ENCODE measurements at places on chromosomes 2 and 18. TPM values are rescaled to one million over a fixed set of nuclear protein-coding genes. Genes with fewer than 3 reads are reported as not detected.

ALKAL2 gene
- 1.3 TPM for total RNA-seq

NAT8 gene
- not detected for total RNA-seq

IL36A gene
- not detected for total RNA-seq

MDH1 gene
- total RNA-seq, result 177 TPM

GRCh38 chr2:197072533-197072932, 146.0 kb upstream of the PGAP1 start:
- no peak for DNase-seq
- peaks cover 3% of the 10 kb centered on the region for H3K4me1 ChIP-seq
- no peak overlapping the region for H3K4me3 ChIP-seq
- H3K27me3 ChIP-seq, result no peaks in the 10 kb centered on the region

DNA sequence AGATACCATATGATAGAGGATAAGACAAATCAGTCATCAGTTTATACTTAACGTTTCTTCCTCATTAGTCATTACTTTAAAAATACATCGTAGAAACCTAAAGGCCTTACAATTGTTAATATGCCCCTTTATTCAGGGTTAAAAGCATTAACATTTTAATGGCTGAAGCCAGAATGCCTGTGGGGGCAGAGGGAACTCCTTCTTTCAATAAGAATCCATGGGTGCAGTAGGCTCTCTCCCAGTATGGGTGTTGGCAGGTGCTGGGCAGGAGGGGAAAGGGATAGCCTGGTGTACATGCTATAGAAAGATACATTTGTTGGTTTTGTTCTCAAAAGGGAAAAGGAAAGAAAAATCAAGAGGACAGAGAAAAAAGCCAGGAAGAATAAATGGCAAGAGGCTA, 1035.7 kb upstream of the POU3F3 start:
- no peak overlapping the region for H3K27ac ChIP-seq
- no peak overlapping the region for H3K4me3 ChIP-seq
- H3K36me3 ChIP-seq, result no peaks in the 10 kb centered on the region
- no peak for DNase-seq
- no peaks in the 10 kb centered on the region for H3K27me3 ChIP-seq

- H3K4me1 ChIP-seq, result peaks cover 5% of the 10 kb centered on the region
- DNase-seq, result no peak
- H3K36me3 ChIP-seq, result no peaks in the 10 kb centered on the region
- no peak overlapping the region for H3K4me3 ChIP-seq
- H3K27me3 ChIP-seq, result no peaks in the 10 kb centered on the region
Observed at GRCh38 chr18:75474332-75474731, 46.8 kb upstream of the SMIM21 start.

GRCh38 chr2:180934911-180935310, 45.5 kb upstream of the UBE2E3 start:
- H3K4me3 ChIP-seq, result no peak overlapping the region
- H3K27me3 ChIP-seq, result no peaks in the 10 kb centered on the region
- no peaks in the 10 kb centered on the region for H3K36me3 ChIP-seq
- no peak for DNase-seq
- H3K4me1 ChIP-seq, result no peaks in the 10 kb centered on the region

GRCh38 chr2:112941753-112942653, 31.0 kb downstream of the IL37 start:
- no peaks in the 10 kb centered on the region for H3K27me3 ChIP-seq
- H3K27ac ChIP-seq, result no peak overlapping the region
- peaks cover 6% of the 10 kb centered on the region for H3K4me1 ChIP-seq
- H3K4me3 ChIP-seq, result no peak overlapping the region

DNA sequence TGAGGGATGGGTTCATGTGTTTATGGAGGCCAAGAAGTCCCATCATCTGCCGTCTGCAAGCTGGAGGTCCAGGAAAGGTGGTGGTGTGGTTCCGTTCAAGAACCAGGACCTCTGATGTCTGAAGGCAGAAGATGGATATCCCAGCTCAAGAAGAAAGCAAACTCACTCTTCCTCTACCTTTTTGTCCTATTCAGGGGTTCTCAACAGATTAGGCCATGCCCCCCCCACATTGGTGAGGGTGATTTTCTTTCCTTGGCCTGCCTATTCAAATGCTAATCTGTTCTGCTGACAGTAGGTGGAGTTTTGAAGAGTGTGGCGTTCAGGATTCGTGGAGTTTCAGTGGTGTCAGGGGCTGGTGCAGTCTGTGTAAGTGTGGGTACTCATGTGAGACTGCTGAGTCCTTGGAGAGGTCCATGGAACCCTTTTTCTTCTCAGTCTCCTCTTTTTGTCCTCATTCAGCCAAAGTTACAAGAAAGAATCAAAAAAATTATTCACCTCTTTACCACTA, 5.9 kb downstream of the MSL3B start:
- no peak for DNase-seq
- no peaks in the 10 kb centered on the region for H3K27me3 ChIP-seq
- peaks cover 6% of the 10 kb centered on the region for H3K36me3 ChIP-seq
- no peak overlapping the region for H3K27ac ChIP-seq
- H3K4me3 ChIP-seq, result no peak overlapping the region

- H3K36me3 ChIP-seq, result no peaks in the 10 kb centered on the region
- DNase-seq, result no peak
- H3K4me3 ChIP-seq, result no peak overlapping the region
- H3K27ac ChIP-seq, result no peak overlapping the region
Observed at GRCh38 chr2:102025583-102026267, 34.0 kb downstream of the IL1R2 start.

DNA sequence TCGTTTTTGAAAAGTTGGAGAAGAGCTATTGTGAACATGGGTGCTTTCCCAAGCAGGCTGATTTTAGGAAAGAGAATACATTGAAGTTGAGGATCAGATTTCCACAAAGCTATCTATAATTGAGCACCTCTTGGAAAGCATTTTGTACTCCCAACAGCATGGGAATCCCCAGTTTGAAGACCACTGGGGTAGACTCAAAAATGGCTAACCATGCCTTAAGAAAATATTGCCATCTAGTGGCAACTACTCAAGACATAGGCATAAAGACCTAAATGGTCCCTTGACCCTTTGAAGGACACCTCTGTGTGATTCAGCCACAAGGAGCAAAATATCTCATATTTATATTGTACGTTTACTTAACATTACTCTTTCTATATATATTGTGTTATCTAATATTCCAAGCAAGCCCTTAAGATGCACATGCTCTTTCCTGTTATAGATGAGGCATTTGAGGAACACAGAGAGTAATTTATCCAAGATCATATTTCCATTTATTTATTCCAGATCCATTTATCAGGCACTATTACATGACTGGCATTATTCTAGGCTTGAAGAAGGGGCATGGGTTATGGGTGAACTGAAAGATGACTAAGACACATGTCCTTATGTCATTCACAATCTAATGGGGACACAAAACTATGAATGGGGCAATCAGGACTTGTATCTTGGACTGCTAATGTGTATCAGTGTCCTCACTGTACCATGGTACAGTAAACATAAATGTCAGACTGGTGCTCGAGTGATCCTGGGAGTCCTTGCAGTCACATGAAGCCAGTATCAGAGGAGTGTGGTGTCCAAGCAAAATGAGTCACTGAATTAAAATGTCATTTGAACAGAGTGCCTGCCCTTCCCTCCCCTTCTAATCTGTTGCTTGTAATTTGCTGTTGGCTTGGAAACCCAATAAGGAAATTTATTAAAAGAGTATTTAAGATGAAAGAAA, 121.0 kb upstream of the XPO1 start:
- DNase-seq, result peak; percentile 42
- H3K27me3 ChIP-seq, result no peaks in the 10 kb centered on the region
- H3K27ac ChIP-seq, result no peak overlapping the region

GRCh38 chr2:200329384-200329783, 22.9 kb downstream of the SPATS2L start:
- no peak for DNase-seq
- H3K27me3 ChIP-seq, result no peaks in the 10 kb centered on the region
- H3K4me3 ChIP-seq, result no peak overlapping the region
- peaks cover 10% of the 10 kb centered on the region for H3K36me3 ChIP-seq

DNA sequence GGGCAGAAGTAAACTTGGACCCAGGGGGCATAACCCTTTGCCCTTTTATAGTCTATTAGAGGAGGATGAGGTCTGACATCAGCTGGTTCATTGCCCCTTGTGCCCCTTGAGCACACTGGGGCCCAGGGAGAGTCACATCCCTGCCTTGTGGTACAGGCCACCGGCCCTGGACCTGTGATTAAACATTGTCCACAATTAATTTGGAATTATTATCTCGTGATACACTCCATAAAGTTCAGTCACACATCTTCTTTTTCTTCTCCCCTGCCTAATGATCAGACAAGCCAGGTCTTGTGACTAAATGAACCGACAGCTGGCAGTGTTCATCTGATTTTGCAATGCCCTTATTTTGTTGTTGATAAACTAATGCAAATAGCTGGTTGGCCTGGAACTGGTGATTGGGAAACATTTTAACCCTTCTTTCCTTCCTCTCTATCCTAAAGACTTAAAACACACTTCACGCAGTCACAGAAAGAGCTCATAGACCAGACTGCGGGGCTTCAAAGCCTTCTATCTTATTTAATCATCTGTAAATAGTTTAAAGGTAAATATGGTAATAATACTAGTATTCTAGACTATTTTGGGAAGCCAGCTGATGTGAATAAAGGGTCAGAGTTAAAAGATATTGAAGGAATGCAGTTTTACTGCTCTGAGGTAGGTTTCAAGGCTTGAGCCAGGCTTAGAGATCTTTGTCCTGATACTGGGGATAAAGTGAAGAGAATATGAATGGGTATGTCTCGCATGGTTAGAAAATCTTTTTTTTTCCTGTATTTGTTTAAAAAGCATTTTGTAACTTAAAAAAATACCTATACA, 13.4 kb downstream of the IL1R1 start:
- no peak overlapping the region for H3K27ac ChIP-seq
- no peaks in the 10 kb centered on the region for H3K27me3 ChIP-seq
- DNase-seq, result no peak
- H3K4me3 ChIP-seq, result no peak overlapping the region
- H3K36me3 ChIP-seq, result no peaks in the 10 kb centered on the region

- no peak overlapping the region for H3K27ac ChIP-seq
- H3K27me3 ChIP-seq, result no peaks in the 10 kb centered on the region
- DNase-seq, result no peak
- H3K36me3 ChIP-seq, result no peaks in the 10 kb centered on the region
Observed at GRCh38 chr2:184620367-184620766, 22.0 kb downstream of the ZNF804A start.

DNA sequence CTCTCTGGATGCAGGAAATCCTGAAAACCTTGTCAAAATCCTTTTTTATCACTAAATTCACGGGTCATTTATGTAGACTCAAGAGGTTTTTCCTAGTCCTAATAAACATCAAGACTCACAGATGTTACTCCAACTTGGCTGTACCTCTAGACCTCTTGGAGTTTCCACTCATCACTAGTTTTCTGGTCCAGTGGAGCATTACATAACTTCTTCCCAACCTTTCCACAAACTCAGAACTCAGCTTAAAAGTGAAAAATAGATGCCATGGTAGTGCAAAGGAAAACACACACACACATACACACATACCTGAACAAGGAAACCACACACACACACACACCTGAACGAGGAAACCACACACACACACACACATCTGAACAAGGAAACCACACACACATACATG, 807.2 kb downstream of the LRP1B start:
- no peaks in the 10 kb centered on the region for H3K27me3 ChIP-seq
- H3K36me3 ChIP-seq, result no peaks in the 10 kb centered on the region
- H3K4me1 ChIP-seq, result no peaks in the 10 kb centered on the region
